Glutamatergic neuron (in vitro differentiated cells): ENCODE measurements at places on chromosomes 12 and 14. TPM values are rescaled to one million over a fixed set of nuclear protein-coding genes. Genes with fewer than 3 reads are reported as not detected.

GRCh38 chr12:131536337-131536736 lies 174.6 kb upstream of the SFSWAP start:
- no peak for DNase-seq
- no peaks in the 10 kb centered on the region for H3K27me3 ChIP-seq
- H3K27ac ChIP-seq: no peak overlapping the region
- no peaks in the 10 kb centered on the region for H3K36me3 ChIP-seq

Gene POTEM
- total RNA-seq: not detected

DNA sequence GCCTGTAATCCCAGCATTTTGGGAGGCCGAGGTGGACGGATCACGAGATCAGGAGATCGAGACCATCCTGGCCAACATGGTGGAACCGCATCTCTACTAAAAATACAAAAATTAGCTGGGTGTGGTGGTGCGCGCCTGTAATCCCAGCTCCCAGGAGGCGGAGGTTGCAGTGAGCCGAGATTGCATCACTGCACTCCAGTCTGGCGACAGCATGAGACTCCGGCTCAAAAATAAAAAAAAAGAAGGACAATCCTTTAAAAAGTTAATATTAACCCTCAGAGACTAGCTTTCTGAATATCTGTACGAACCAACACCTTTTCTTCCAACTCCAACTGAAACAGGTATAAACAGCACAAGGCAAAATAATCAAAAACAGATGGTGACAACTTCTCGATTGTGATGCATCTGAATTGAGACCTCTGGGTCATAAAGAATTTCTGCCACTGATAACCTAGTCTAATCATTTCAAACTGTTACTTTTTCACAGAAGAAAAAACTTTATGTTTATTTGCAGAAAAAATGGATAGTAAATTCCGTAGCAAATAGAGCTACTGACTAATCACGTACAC lies 27.8 kb downstream of the CLIP1 start:
- H3K27me3 ChIP-seq: peaks cover 3% of the 10 kb centered on the region
- H3K4me3 ChIP-seq: no peak overlapping the region
- no peaks in the 10 kb centered on the region for H3K36me3 ChIP-seq
- no peak for DNase-seq

DNA sequence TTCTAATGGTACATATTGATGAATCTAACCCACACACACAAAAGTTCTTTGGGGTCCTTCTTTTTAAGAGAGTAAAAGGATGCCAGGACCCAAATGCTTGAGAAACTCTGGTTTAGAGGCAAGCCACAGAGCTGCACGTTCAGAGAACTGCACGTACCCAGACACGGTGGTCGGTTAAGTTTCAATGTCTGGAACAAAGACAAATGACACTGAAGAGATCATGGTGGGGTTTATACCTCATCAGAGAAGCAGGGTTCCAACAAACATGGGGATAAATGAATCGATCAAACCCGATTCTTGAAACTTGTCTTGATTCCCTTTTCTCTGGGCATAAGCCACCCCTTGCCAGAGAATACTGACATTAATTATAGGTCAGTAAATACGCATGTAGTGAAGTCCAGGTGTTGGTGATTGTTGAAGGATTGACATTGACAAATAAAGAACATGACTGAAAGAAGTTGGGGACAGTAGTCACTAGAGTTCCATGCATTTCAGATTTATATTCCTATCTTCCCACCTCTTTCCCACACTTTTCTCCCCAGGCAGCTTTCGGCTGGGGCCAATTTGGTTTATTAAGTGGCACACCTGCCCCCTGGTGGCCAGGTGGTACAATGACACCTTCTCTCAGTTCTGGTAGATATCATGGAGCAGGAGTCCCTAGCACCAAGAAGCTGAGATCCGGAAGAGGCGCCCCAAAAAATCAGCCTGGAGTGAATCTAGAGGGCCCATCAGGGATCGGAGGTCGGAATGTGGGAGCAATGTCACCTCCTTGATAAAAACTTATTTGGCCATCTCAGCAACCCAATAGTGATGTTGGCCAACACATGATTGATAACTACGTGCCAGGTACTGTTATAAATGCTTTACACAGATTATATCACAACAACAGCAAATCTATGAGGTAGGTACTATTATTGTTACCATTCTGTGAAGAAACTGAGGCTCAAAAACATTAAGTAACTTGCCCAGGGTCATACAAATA lies 17.8 kb upstream of the HDAC7 start:
- no peak overlapping the region for H3K4me3 ChIP-seq
- peak; percentile 52 for DNase-seq
- no peaks in the 10 kb centered on the region for H3K36me3 ChIP-seq
- H3K27me3 ChIP-seq: peaks cover 3% of the 10 kb centered on the region

Gene PRPH
- total RNA-seq: 2,189 TPM

DNA sequence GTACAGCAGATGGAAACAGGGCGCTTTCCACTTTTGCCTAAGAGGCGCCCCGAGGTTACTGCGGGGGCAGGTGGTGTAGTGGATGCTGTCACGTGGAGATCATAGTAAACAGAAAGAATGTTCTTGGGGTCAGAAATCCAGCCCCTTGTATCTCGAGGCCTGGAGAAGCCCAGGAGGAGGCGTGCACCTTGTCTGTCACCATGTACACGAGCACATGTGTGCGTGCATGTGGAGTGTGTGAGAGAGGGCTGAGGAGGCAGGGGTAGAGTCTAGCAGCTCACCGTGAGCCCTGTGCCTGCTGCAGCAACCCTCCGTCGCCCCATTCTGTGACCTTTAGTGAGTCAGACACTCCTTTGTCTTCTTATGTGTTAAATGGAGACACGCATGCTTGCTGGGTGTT lies 59.0 kb downstream of the CACNA1C start:
- peaks cover 34% of the 10 kb centered on the region for H3K4me1 ChIP-seq
- peak overlapping the region; percentile 78 for H3K4me3 ChIP-seq
- peak overlapping the region; percentile 93 for H3K27ac ChIP-seq
- no peak for DNase-seq
- H3K36me3 ChIP-seq: no peaks in the 10 kb centered on the region

Gene REP15
- total RNA-seq: 1.6 TPM

DNA sequence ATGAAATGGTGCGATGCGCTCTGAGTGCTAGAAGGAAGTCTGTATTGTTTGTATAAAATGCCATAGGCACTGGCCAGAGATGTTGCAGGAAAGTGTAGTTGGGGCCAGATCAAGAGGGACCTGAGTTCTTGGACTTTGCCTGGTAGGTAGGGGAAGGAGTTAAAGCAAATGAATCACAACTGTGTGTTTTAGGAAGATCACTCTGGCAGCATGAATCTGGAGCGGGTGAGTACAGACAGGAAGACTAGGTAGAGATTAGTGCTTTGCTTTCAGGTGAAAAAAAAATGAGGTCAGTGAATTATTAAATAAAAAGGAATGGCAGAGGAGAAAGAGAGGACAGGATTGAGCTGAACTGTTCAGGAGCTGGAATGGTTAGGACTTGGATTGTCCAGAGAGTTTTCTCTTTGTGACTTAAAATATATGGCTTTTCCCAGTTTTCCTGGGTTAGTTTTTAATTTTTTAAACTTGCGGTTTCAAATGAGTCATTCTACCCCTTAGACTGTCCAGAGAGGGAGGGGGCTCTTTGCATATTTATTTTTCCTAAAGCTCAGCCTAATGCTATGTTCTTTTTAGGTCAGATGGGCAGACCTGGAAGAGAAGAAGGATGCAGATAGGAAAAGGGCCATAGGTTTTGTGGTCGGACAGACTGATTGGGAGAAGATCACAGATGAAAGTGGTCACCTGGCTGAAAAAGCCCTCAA lies 41.1 kb downstream of the PROX2 start:
- no peaks in the 10 kb centered on the region for H3K27me3 ChIP-seq
- no peaks in the 10 kb centered on the region for H3K36me3 ChIP-seq
- H3K27ac ChIP-seq: no peak overlapping the region
- no peaks in the 10 kb centered on the region for H3K4me1 ChIP-seq
- no peak overlapping the region for H3K4me3 ChIP-seq

- DNase-seq: no peak
- no peak overlapping the region for H3K27ac ChIP-seq
- H3K4me3 ChIP-seq: no peak overlapping the region
- peaks cover 2% of the 10 kb centered on the region for H3K27me3 ChIP-seq
- H3K36me3 ChIP-seq: no peaks in the 10 kb centered on the region
- H3K4me1 ChIP-seq: no peaks in the 10 kb centered on the region
Observed at GRCh38 chr14:104307627-104308401, 169.4 kb downstream of the KIF26A start.

DNA sequence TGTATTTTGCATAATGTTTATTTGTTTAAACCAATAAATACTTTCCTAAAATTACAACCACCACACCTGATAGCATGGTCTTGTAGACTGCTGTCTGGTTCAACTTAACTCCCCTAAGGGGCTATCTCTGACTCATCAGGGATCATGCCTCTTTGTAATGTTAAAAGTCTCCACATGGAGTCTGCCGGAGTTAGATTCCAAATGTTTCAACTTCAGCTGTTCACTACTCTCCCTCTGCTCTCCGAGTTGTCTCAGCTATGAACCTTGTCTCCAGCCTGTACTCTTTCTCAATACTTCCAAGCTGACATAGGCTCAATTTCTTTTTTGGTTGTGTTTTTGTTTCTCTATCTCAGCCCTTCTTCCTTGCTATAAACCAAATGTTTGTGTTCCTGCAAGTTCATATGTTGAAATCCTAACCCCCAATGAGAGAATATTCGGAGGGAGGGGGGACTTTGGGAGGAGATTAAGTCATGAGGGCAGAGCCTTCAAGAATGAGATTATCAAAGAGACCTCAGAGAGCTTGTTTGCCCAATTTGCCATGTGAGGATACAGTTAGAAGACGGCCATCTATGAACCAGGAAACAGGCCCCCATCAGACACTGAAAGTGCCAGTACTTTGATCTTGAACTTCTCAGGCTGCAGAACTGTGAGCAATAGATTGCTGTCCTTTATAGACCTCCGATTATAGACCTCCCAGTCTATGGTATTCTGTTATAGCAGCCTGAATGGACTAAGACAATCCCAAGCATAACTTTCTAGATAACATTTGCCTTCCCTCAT lies 858.2 kb downstream of the VRK1 start:
- H3K27ac ChIP-seq: no peak overlapping the region
- H3K4me3 ChIP-seq: no peak overlapping the region
- no peak for DNase-seq
- peaks cover 9% of the 10 kb centered on the region for H3K4me1 ChIP-seq

DNA sequence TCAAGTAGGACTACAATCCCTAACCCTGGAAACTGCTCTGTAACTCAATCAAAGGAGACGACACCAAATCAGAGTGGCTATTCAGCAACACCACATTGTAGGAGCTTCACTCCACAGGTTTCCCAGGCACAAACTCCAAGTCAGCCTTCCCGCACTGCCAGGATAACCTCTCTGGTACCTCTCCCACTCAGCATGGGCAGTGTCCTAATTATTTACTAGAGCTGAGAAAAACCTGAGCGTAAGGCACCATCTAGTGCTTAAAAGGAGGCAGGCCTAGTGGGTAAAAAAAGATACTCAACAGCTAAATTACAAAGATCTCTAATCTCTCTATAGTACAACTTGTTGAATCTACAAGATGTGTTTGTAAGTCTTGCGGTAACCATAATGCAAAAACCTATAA lies 36.1 kb downstream of the PARP11 start:
- no peak for DNase-seq
- peaks cover 19% of the 10 kb centered on the region for H3K36me3 ChIP-seq
- no peak overlapping the region for H3K4me3 ChIP-seq
- peaks cover 1% of the 10 kb centered on the region for H3K27me3 ChIP-seq
- H3K27ac ChIP-seq: no peak overlapping the region
- H3K4me1 ChIP-seq: no peaks in the 10 kb centered on the region

GRCh38 chr14:87131879-87132278 lies 861.1 kb downstream of the GALC start:
- DNase-seq: no peak
- no peaks in the 10 kb centered on the region for H3K36me3 ChIP-seq
- H3K4me3 ChIP-seq: no peak overlapping the region

DNA sequence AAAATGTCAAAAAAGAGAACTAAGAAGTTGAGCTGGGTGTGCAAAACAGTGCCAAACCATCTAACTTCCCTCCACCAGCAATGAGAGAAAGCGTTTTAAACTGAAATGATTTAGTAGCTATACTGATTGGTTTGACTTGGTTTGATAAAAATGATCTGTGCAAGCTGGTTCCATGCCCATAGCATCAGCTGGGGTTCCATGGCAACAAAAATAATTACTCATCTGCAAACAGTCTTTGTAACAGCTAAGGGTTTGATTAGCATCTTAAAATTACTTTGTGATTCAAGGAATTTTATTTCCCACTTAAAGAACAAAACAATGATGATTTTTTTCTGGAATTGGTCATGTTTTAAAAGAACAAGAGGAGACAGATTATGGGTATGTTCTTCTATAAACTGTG lies 15.0 kb upstream of the BICD1 start:
- no peaks in the 10 kb centered on the region for H3K27me3 ChIP-seq
- H3K4me3 ChIP-seq: no peak overlapping the region
- H3K4me1 ChIP-seq: peaks cover 22% of the 10 kb centered on the region
- H3K36me3 ChIP-seq: no peaks in the 10 kb centered on the region
- DNase-seq: no peak

DNA sequence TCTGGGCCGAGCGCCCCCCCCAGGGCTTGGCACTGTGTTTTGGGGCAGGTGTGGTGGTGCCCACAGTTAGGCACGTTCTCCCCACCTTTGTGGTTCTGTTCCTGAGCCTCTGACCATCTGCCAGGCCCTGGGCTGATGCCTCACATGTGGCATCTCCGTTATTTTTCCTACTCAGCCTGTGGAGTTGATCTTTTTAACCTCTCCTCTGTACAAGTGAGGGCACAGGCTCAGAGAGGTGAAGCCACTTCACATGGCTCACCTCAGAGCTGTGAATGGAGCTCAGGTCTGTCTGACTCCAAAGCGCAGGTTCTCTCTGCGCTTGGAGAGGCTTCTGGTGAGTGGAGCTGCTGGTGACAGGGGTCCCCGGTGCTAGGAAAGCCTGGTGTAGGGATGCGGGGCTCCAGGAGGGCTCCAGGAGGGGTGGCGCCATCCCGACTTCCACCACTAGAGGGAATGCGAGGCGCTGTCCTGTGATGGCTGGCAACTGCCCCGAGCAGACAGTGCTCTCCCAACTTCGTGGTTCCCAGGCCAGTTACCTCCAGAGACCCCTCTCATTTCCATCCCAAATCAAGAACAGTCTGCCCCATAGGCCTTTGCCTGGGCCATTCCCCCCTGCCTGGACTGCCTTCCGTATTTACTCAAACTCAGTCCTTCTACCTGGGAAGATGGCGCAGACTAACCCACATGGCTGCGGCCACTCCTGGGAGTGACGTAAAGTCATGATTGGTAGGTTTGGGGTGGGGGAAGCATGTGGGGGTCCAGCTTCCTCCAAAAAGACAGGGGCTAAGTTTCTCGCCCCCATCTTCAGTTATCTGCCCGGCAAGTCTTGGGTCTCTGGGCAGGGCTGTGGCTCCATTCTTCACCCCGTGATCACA lies 9.9 kb downstream of the BCL7A start:
- H3K4me3 ChIP-seq: peak overlapping the region; percentile 20
- peak overlapping the region; percentile 76 for H3K27ac ChIP-seq
- peaks cover 10% of the 10 kb centered on the region for H3K27me3 ChIP-seq
- DNase-seq: peak; percentile 87
- no peaks in the 10 kb centered on the region for H3K36me3 ChIP-seq
- H3K4me1 ChIP-seq: peaks cover 57% of the 10 kb centered on the region

- H3K27me3 ChIP-seq: peaks cover 14% of the 10 kb centered on the region
- DNase-seq: no peak
- peaks cover 11% of the 10 kb centered on the region for H3K36me3 ChIP-seq
- no peak overlapping the region for H3K4me3 ChIP-seq
Observed at GRCh38 chr12:544941-545635, 85.3 kb downstream of the B4GALNT3 start.
